ENCODE measurements at places on chromosomes 6 and 20.

GRCh38 chr6:169099411-169100202 is 154.0 kb downstream of the THBS2 start:
- DNase-seq: no peak

DNA sequence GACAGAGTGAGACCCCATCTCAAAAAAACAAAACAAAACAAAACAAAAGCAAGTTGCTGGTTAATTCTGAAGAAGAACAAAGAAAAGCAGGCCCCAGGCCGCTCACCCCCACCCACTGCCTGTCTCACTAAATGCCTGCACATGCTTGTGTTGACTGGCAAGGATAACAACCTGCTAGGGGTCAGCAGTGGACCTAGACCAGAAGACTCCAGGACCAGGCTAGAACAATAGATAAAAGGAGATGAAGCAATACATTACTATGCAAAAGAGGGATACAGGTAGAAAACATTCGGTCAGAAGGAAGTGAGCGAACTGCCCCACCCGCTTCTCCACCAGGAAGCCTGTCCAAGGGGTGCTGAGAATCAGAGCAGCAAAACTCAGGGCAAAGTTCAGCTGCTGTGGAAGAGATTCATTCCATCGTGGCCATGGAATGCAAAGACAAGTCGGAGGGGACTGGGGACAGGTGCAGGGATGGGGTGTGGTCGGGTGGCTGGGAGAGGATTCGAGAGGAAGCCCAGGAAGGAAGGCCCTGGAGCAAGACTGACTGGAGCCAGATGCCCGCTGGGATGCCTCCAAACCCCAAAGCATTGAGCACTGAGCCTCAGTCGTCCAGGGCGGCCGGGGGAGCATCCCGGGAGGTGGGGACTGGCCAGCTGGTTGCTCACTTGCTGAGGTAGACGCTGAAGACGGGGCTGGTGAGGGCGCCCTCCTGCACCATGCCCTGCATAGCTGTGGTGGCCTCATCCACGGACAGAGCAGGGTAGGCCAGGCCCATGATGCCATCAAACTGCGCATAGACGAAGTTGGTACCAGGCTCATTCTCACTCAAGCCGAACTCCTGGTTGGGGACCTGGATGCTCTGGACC is 5.3 kb downstream of the PGC start:
- no peak for DNase-seq

DNA sequence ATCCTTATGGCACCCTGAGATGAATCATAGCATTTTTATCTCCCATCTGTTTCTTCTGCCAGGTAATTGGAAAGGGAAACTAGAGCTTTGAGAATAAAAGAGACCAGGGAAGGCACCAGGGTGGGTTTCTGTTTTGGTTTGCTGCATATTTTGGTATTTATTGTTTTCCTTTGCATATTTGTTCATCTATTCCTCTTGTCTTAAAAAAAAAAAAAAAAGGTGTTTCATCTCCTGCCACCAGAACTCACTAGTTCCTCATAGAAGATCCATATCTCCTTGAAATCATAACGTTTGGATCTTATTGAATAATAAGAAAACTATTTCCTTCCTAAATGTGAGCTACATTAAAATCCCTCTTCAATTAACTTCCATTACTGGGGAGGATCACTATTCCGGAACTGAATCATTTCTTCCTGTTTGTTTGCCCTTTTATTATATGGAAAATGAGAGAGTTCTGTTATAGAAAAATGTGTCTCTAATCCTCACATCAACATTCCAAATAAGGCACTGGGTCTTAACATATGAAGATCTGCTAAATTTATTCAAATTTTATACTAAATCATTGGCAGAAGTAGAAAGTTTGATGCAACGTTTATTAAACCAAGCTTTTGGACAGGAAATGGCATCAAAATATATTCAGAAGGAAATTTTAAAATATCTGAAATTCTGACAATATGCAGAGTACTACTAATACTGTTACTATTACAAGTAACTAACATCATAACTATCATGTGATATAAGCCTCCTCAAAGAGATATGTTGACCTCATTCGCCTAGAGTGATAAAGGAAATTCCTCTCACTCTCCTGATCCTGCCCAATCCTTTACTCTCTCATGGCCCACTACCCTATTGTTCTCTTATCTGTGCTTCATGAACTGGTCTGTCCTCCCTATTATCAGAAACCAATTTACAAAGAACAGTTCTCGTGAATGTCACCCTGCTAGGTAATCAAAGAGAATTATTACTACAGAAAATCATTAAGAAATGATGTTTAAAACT is 229.4 kb upstream of the RSPO3 start:
- no peak for DNase-seq

- no peak for DNase-seq
Measured at GRCh38 chr20:38631155-38632022, 29.8 kb downstream of the ARHGAP40 start.

GRCh38 chr6:43965628-43966373 is 161.5 kb downstream of the MRPL14 start:
- no peak for DNase-seq
